ENCODE measurements at places on chromosomes 7 and 10. TPM values are rescaled to one million over a fixed set of nuclear protein-coding genes. Genes with fewer than 3 reads are reported as not detected.

Gene EXOC6
- total RNA-seq = 1.1 TPM

Gene COBL
- not detected for total RNA-seq

Gene HTR7
- 0.25 TPM for total RNA-seq

Gene SEMA3A
- 118 TPM for total RNA-seq

Gene CCDC172
- not detected for total RNA-seq

Gene ITIH5
- 0.09 TPM for total RNA-seq

Gene WASL
- 31.9 TPM for total RNA-seq

Measured in fibroblast of the aortic adventitia (primary cell).